ENCODE measurements at places on chromosomes 4 and X.
A peak's percentile ranks its signal among the peaks of the same experiment; 100 is the strongest.

DNA sequence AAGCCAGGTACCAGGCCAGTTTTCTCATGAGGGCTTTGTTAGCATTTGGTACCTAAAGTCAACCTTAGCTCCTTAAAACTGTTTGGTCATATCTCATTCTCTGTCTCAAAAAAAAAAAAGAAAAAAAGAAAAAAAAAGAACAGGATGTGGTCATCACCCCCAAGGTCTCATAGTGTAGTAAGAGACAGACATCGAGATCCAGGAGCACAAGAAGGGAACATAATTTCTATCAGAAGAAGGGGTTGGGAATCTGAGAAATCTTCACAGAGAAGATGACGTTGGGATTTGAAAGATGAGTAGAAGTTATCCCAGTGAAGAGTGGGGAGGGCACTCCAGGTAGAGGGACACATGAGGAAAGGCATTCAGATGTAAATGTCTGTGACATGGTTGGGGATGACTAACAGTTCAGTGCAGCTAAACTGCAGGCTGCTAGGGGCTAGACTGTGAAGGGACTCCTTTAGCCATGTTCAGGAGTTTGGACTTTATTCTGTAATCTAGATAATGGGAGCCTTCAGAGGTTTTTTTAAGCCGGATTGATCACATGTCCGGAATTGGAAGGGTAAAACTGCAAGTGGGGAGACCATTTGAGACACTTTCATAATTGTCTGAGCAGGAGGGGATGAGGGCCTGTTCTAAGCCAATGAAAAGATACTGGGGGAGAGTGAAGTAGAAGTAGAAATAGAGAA is 26.9 kb upstream of the GJB1 start:
- DNase-seq = no peak

DNA sequence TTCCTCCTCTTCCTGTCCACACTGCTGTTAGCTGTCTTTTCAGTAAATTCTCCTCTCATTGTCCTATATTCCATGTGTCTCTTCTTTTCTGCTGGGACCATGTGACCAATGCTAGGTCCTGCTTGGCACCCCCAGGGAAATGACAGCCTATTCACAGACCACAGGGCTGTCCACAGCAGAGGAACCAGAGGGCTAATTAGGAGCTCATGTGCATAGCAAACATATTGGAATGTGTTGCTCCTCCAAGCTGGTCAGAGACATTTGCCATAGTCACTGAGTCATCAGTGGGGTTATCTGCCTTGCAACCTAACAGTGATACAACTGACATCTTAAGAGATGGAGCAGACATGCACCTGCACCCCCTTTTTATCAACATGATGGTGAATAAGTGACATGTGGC is 67.9 kb upstream of the PUDP start:
- no peak for DNase-seq

DNA sequence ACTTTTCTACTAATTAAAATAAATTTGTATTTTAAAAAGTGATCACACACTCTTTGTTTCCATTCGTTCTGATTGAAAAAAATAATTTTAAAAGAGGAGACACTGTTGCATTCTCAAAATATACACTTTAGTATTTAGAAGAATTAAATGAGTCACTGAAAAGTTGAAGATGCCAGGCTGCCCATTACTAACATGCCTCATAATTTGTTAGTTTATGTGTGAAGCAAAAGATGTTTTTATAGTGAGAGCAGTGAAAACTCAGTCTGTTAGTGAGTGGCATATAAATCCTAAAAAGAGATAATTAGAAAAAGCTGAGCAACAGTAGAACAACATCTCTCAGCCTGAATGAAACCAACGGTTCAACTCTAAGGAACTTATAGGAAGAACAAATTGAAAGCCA is 143.4 kb downstream of the CDS1 start:
- no peak for DNase-seq

GRCh38 chr4:112519689-112520597 is 4.0 kb upstream of the NEUROG2 start:
- no peak for DNase-seq

GRCh38 chr4:186074189-186074588 is 5.2 kb downstream of the TLR3 start:
- no peak for DNase-seq

DNA sequence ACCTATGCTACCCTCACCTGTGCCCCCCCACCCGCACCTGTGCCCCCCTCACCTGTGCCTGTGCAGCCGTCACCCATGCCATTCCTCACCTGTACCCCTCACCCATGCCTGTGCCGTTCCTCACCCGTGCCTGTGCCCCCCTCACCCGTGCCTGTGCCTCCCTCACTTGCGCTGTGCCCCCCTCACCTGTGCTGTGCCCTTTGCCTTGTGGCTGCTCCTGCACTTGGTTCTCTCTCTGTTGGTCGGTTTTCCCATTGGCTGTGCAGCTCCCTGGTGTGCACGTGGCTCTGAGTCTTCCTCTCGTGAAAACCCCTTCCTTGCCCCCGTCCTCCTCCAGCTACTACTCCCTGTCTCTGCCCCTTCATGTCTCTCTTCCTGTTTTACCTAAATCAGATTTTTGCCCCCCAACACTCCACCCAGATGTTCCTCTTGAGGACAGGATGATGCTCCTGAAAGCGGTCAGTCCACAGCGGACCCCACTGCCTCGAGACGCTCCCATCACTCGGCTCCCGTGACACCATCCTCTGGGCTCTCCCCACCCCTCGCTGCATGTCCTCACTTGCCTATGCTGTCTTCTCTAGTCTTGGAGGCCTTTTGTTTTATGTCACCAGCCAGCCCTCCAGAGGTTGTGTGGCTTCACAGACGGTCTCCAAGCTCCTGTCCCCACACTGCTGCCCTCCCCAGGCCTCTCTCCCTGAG is 6.8 kb downstream of the MAEA start:
- DNase-seq = no peak

GRCh38 chrX:40494005-40494404 is 86.8 kb upstream of the ATP6AP2 start:
- DNase-seq = no peak

GRCh38 chr4:37803348-37803973 is 23.0 kb upstream of the PGM2 start:
- no peak for DNase-seq

- DNase-seq = no peak
Observed at GRCh38 chr4:57037982-57038604, 59.4 kb downstream of the POLR2B start.

GRCh38 chr4:149264093-149264733 is 551.4 kb downstream of the IQCM start:
- no peak for DNase-seq

- DNase-seq = no peak
Observed at GRCh38 chr4:132709056-132709455, 440.0 kb upstream of the PCDH10 start.

DNA sequence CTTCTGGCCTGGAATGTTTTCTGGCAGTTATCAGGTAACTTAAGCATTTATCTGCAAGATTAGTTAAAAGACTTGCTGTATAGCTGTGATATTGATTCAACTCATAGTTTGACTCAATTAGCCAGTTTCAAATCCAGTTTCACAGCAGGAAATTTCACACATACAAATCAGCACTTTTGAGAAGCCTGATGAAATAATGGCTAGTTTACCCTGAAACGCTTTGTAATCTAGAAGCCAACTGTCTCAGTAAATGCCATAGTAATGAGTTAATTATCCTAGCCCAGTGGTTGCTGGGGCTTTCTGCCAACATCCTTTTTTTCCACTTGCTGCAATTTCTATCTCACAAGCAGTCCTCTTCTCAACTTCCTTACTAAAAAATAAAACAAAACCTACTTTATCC is 53.1 kb downstream of the ARHGEF38 start:
- DNase-seq = no peak

DNA sequence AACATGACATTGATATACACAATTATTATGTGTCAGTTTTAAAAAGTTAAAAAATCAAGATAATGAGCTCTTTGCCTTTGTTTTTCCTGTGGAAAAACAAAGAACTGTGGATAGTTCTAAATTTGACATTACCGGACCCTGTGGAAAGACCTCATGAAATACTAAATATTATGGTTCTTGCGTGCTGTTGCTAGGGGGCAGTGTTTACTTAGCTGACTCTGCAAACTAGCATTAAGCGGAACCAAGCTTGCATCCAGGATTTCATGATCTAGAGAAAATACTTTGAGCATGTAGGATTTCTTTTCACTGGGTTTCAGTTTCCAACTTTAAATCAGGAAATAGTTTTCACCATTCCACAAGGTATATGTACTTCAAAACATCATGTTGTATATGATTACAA is 33.6 kb downstream of the CLCN4 start:
- DNase-seq = no peak

GRCh38 chr4:99356992-99357391 is 4.4 kb upstream of the ADH1C start:
- DNase-seq = no peak

DNA sequence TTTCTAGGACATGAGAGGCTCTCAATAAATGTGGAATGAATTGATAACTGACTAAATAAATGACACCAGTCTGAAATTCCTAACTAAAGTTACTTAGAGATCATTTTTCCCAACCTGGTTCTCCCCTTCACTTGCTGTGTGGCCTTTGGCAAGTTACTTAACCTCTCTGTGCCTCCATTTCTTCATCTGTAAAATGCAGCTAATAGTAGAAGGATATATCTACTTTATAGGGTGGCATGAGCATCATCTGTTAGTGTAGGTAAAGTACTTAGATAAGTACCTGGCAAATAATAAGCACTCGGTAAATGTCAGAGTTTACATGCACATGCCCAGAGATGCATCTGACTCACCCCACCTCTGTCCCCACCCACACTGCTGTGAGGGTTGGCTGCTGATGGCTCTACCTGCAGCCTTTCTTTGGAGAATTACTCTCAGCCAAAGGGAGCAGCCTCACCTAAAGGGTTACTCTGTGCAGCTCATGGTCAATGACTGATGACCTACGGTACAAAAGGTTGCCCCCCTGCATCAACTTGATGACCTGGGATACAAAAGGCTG is 139.3 kb downstream of the CHIC2 start:
- DNase-seq = no peak

DNA sequence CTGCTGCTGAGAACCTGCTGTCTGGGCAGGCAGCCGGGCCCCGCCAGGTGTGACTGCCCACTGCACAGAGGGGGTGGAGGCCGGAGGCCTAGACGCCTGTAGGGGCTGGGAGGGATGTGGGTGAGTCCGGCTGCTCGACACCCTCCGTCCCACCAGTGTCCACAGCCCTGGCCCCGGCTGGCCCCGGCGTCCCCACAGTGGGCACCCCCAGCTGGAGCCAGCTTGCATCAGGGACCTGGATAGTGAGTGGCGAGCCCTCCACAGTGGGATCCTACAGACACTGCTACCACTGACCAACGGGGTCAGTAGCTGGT is 34.7 kb upstream of the SPON2 start:
- DNase-seq = no peak

- DNase-seq = no peak
Observed at GRCh38 chr4:22385611-22386011, 130.3 kb downstream of the ADGRA3 start.

GRCh38 chrX:10555846-10556245 is 64.5 kb downstream of the MID1 start:
- DNase-seq = no peak

- DNase-seq = no peak
Observed at GRCh38 chrX:79079477-79079876, 65.0 kb upstream of the GPR174 start.

DNA sequence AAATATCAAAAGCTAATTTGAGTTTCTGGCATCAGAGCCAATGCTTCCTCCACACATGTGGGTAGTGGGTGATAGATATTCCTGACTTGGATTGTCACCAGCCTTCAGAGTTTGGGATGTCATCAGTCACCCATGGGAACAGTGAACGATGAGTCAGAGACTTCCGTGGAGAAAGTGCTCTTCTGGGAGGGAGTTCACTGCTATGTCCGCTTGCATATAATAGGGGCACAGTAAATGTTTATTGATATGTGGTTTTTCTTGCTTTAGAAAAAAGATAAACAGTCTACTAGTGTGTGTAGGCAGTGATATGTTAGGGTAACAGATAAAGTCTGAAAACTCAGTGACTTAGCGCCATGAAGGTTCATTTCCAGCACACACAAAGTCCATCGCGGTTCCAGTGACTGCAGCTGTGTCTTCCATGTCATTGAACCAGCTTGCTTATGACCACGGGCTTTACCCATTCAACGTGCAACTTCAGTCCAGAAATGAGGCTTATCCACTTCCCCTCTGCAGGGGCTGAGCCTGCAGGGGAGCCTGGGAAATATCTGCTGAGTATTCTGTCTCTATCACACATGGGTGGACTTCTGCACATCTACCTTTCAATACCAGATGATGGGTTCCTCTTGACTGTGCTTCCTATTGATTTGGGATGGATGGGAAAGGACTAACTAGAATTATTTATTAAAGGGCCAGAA is 87.7 kb upstream of the WWC2 start:
- no peak for DNase-seq

DNA sequence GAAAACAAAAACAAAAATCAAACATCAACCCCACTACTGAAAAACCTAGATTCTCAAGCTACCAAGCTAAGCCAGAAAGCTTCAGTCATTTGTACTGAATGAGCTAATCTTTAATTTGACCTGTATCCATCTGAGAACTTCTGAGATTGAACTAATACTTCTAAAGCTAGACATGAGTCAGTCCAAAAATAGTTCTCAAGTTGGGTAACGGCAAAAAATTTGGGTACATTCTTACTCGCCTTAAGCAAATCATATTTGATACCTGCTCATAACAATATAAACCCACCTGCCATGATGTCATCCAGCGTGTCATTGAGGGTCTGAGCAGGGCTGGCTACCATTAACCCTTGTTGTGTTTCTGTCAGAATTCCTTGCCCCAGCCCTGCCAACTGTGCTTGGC is 69.7 kb upstream of the COX18 start:
- DNase-seq = no peak

- DNase-seq = no peak
Observed at GRCh38 chrX:87525771-87526229, 8.2 kb downstream of the KLHL4 start.

GRCh38 chrX:153662266-153662665 is 11.3 kb downstream of the PNCK start:
- peak; percentile 26 for DNase-seq

DNA sequence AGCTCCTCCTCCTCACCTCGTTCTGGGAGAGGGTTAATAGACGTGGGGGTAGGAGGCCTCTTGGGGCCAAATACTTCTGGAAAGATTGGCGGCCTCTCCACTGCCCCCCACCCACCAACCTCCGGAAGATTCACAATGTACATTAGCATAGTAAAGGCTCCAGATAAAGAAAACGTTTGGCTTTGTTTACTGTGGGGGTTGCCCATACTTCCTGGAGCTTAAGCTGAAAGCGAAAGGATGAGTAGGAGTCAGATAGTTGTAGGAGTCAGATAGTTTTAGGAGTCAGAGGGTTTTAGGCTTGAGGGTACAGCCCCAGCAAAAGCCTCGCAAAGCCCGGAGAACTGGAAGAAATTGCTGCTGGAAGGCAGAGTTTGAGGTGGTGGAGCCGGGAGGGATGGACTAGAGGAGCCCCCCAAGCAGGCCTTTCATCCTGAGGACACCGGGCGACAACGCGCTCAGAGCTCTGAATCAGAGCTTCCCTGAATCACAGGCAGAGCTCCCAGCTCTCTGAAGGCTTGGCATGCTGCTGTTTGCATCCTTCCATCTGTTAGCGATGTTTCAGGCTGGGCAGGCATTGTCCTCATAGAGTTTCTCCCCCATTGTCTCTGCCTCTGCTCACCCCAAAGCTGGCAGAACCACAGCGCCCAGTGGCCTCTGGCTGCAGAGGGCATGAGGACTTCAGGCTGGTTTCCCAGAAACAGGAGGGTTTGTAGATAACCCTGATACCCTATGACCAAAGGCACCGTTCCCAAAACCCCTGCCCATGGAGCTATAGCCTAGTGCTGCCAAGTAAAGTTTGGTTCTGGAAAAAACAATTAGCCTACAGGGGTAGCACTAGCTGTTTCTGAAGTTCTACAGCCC is 280.7 kb downstream of the BCOR start:
- DNase-seq = no peak

All from stimulated activated CD8-positive, alpha-beta memory T cell treated with anti-CD3 and anti-CD28 coated beads, Interleukin-15, amount 100 ng/mL, for 4 hours (primary cell).